ENCODE measurements at places on chromosomes 12 and 14.

DNA sequence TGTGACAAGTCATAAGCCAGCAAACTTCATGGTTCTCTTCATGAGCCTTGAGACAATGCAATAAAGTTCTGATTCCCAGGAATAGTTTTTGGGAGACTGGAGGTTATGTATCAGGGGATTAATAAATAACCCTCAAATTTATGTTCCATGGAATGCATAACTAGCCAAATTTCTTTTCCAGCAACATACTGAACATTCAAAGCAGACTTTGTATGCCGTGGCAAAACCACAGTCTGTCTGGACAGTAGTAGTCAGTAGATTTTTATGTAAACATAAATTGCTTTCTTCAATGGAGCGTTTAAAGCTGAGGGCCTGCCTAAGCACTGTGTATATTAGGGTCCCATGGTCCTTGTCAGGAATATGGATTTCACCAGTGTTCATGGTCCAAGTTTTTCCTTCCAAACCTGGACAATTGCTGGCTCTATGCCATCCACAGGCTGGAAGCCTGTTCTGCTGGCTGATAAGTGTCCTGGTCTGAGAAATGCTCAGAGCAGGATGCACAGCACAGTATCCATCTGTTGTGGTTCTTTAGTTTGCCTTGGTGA is 144.9 kb downstream of the SRGAP1 start:
- DNase-seq = no peak

- no peak for DNase-seq
These were observed 96.6 kb downstream of the EMP1 start for GRCh38 chr12:13293096-13293495.

- no peak for DNase-seq
These were observed 9.8 kb upstream of the CIPC start for GRCh38 chr14:77088219-77088618.

- no peak for DNase-seq
These were observed 133.5 kb upstream of the TMEM132C start for GRCh38 chr12:128133321-128134073.

GRCh38 chr14:89588840-89589296 is 171.8 kb upstream of the FOXN3 start:
- DNase-seq = no peak

GRCh38 chr12:86254399-86255107 is 1.6 kb downstream of the MGAT4C start:
- no peak for DNase-seq

GRCh38 chr14:38593476-38593875 is 337.6 kb upstream of the CLEC14A start:
- no peak for DNase-seq

DNA sequence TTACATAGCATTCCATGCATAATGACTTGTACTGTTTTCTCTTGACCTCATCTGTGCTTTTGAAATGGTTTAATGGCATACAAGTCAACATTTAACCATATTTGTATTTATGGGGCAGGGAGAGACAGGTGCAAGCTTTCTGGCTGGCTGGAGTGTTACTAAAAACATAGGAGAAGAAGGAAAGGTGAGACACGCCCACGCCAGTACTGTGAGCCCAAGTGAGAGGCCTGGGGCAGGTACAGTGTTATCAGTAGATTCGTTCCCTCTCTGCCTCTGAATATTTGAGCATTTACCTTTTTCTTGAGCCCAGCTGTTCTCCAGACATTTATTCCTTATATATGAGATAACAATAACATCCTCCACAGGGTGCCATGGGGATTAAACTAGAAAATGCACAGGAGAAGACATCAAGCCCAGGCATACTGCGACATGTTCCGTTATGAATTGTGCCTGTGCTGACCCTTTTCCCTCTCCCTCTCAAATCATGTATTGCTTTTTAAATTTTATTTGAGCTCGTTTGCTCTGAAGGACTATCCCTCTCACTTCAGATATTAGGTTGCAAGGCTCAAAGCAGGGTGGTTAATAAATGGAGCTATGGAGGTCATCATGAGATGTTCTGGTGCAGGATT is 34.6 kb upstream of the TUBA1C start:
- DNase-seq = no peak

DNA sequence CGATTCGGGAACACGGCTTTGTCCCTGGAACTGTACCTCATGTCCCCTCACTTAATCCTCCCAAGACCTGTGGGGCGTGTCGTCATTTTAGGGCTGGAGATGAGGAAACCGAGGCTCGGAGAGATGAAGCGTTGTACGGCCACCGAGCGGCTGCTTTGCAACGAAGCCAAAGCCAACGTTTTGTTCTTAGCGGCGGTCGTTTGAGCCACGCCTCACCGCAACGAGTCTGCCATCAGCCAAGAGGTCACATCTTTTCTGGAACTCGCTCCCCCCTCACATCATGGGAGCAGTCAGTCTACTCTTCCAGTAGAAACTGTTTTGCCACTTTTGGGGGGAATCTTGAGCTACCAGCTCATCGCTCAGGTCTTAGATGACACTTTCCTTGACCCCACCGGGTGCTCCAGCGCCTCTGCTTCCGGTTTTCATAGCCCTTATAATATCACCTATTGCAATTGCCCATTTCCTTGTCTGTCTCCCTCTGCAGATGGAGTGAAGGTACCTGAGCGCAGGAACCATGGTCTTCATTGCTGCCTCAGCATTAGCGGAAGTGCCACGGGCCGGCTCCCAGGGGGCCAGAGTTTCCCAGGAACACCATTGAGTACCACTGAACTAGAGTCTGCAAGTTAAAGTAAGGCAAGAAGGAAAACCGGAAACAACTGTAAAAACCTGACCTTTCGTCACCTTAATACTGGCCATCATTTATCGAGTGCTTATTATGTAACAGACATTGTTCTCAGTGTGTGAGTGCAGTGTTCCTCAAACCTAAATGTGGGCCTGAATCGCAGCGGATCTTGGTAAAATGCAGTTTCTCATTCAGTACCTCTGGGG is 19.6 kb downstream of the NINJ2 start:
- no peak for DNase-seq

DNA sequence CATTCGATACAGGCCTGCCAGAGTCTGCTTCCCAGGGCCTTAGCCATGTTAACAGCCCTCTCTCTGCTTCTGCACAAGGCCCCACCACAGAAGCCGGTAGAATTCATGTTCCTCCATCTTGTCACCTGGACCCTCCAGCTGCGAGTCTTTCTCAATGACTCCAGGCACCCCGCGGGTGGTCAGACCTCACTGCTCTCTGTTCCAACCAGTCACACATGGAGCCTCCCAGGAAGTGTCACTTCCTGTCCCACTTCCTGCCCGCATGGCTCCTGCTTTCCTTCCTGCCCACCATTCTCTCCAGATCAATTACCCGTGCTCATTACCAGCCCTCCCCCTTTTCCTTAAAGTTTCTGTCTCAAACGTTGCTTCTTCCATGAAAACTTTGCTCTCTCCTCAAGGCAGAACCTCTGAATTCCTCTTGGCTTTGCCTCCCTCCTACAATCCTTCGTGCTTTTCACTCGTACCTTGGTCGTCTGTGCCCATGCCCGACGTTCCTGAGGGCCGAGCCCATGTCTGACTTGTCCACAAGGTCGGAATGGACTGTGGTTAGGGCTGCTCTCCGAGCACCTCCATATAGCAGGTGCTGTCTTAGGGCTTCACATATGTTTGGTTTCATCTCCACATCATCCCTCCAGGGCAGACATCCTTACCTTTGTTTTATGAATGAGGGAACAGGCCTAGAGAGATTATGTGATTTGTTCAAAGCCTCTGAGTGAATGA is 172.1 kb downstream of the TSPAN9 start:
- no peak for DNase-seq

DNA sequence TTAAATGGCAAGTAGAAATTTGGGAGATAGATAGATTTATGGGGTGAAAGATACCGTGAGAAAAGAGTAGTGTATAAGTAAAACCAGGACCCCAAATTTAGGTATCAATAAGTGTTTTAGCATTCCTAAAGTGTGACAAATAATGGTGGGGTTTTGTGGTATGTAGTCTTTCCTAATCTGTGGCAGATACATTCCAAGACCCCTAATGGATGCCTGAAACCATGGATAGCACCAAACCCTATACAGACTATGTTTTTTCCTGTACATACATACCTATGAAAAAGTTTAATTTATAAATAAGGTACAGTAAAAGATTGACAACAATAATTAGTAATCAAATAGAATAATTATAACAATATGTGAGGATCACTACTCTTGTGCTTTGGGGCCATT is 14.4 kb upstream of the TCP11L2 start:
- no peak for DNase-seq

GRCh38 chr12:123908884-123909725 is 63.5 kb downstream of the CCDC92 start:
- DNase-seq = no peak

DNA sequence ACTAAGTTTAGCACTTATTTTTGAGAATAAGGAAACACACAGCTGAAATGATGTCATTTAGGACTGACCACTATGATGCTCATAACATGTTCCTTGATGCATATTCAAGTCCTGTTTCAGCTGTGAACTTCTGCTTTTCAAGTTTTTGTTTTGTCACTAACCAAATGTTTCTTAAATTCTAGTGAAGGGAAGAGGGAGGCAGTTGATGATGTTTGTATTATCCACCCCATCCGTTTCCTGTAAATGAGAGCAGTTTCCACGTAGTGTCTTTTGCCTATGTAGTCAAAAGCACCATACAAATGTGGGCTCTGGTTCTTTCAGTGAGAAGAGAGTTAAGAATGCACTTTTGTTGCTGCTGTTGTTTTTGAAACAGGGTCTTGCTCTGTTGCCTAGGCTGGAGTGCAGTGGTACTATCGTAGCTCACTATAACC is 491.8 kb downstream of the PCNX1 start:
- DNase-seq = no peak

- no peak for DNase-seq
These were observed 20.1 kb upstream of the KRT86 start for GRCh38 chr12:52254180-52254964.

- DNase-seq = no peak
These were observed 127.4 kb upstream of the ATF1 start for GRCh38 chr12:50636505-50636904.

- DNase-seq = no peak
These were observed 332.7 kb upstream of the FKBP4 start for GRCh38 chr12:2462087-2462486.

GRCh38 chr12:114746297-114747011 is 62.5 kb upstream of the TBX3 start:
- DNase-seq = peak; percentile 93

Data from fibroblast of gingiva (primary cell).